ENCODE measurements at places on chromosomes 2 and 18.

GRCh38 chr2:237125967-237126366 lies 40.3 kb downstream of the COPS8 start:
- no peak for DNase-seq

DNA sequence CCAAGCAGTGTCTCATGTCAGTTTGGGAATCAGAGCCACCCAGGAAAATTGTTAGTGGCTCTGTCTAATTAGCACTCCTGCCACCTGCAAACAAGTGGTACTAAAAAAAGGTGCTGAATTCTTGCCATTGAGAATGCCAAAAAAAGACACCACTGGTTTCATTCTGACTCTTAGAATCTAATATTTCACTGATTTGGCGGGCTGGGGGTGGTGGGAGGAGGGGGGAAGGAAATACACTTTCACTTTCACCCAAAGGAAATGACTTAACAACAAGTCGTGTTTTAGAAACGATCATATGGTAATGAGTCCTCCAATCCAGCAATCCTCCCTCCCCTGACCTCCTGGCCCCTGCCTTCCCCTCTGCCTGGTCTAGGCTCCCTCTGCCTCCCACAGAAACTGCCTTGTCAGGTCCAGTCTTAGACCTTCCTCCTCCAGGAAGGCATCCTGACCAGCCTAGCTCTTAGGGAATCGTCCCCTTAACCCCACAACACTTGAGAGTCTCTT lies 4.4 kb upstream of the KLHL29 start:
- DNase-seq, result no peak

DNA sequence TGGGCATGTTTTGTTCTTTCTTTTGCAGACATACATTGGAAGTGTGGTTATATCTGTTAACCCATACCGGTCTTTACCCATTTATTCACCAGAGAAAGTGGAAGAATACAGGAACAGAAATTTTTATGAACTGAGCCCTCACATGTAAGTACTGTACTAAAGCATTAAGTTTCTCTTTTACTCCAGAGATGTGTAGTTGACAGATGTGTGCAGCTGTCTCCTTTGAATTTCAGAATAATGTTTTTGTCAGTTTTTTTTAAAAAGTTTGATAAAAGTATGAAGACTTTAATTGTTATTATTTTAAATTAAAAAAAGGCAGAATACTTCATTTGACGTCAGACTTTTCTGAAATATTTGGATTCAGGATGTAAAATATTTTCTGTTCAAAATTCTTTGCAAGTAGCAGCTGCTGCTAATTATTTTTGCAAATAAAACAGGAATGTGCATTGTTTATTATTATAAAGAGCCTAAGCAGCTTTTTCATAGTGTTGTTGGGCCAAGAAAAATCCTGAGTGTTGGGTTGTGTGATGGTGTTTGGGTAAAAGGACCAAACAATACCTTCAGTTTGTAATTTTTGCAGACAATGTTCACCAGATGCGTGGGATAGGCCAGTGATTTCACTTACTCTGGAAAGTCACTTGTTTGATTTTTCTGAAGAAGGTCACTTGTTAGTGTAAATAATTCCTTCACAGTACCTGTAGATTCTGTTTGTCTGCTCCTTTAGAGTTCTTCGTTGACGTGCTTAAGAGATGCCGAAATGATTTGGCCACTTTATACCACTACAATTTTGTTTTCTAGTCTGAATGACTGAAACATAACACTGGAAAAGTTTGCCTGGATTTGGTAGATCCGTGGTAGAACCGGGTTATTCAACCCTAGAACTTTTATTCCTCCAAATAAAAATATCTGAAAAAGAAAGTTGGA lies 51.1 kb downstream of the MYO1B start:
- DNase-seq, result no peak

DNA sequence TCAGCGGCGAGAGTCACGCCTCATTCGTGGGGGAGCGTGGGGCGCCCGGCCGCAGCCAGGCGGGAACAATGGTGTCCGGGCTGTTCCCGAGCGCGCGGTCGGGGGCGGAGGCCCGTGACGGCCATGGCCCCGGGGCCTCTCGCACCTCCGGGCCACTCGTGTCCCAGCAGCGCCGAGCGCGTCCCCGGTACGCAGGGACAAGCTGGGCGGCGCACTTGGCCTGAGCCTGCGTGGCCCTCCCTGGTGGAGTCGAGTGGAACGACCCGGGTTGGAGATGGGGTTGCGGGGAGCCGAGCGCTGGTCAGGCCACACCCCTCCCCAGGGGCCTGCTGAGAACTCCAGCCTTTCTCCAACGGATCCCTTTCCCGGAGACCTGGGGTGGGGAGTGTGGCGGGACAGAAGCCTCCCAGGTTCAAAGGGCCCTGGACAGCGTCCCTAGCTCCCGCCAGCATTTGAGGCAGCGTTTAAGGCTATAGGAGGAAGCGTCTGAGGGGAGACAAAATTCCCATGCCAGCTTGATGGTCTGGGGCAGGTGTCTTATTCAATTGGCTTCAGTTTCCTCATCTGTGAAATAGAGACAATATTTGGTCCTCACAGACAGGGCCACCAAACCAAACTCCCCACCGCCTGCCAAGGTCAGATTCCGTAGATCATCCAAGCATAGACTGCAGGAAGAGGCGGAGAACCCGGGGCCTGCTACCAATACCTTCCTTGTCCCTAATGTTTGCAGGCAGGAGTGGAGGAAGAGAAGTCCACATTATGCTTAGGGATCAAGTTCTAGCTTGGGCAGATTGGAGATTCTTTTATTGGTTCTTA lies 553 bp downstream of the CNDP2 start:
- peak; percentile 63 for DNase-seq

- DNase-seq, result no peak
Observed at GRCh38 chr18:49335677-49336076, 124.8 kb downstream of the DYM start.

- no peak for DNase-seq
Observed at GRCh38 chr2:101762451-101763171, 65.1 kb downstream of the MAP4K4 start.

Data from iPS-NIHi11 (cell line).